DMS153 (cell line): ENCODE measurements at places on chromosomes 2 and 18.

GRCh38 chr18:48155856-48156255 is 225.4 kb upstream of the SMAD2 start:
- DNase-seq: no peak

- DNase-seq: no peak
Observed at GRCh38 chr2:62319070-62319469, 123.2 kb downstream of the B3GNT2 start.

DNA sequence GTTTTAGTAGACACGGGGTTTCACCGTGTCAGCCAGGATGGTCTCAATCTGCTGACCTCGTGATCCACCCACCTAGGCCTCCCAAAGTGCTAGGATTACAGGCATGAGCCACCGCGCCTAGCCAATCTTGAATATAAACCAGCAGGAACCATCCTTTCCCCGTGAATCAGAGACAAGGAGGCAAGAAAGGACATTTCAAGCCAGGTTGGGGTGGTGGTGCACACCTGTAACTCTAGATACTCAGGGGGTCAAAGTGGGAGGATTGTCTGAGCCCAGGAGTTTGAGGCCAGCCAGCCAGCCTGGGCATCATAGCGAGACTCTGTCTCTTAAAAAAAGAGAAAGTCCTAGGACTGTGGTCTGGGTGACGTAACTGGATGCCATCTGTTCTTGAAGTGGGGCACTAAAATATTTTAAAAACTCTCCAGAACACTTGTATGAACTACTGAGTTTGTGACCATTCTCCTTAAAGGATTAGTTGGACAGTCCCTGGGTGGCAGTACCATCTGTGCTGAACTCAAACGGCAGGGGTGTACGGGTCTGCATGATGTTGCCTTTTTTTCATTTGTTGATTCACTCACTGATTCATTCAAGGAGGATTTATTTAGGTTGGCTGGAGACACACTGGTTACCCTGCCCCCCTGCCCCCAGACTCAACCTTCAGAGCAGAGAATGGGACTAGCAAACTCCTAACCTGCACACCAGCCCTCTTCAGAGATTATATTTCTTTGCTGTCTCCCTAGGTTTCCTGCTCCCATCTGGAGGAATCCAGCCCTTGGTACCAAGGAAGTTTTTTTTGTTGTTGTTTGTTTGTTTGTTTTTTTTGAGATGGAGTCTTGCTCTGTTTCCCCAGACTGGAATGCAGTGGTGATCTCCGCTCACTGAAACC is 2.9 kb upstream of the TLX2 start:
- no peak for DNase-seq

- DNase-seq: no peak
Observed at GRCh38 chr2:67645280-67646138, 248.4 kb downstream of the ETAA1 start.

GRCh38 chr2:206935991-206936842 is 3.1 kb upstream of the CPO start:
- DNase-seq: no peak

DNA sequence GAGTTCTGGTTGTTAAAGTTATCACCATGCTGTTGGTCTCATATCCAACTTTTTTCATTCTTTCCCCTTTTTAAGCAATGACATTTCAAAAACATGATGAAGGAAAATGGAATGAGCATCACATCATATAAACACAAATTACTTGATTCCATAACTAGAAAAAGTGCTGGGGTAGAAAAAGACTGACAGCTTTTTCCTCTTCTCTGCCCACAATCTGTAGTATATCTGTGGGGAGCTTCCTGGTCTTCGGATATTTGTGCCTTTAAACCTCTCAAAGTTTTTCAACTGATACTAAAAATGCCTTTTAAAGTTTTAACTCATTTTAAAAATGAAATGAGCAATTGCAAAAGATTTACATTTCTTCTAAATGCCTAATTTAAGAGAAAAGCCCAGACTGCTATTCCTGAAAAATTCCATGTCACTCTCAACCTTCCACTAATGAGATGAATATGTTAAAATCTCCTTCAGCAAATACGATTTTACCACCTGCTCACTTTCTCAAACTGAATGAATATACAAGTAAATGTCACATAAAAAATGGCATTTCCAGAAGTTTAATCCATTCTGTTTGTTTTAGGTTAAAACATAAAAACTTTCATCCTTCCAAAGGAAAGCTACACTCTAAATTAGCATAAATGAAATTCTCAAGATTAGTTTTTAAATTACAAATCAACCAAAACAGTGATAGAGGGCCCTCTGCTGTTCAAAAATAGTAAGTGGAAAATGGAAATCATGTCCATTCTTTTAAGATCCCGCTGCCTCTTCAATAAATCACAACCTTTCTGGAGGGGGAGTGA is 2.1 kb downstream of the DNAH7 start:
- no peak for DNase-seq

DNA sequence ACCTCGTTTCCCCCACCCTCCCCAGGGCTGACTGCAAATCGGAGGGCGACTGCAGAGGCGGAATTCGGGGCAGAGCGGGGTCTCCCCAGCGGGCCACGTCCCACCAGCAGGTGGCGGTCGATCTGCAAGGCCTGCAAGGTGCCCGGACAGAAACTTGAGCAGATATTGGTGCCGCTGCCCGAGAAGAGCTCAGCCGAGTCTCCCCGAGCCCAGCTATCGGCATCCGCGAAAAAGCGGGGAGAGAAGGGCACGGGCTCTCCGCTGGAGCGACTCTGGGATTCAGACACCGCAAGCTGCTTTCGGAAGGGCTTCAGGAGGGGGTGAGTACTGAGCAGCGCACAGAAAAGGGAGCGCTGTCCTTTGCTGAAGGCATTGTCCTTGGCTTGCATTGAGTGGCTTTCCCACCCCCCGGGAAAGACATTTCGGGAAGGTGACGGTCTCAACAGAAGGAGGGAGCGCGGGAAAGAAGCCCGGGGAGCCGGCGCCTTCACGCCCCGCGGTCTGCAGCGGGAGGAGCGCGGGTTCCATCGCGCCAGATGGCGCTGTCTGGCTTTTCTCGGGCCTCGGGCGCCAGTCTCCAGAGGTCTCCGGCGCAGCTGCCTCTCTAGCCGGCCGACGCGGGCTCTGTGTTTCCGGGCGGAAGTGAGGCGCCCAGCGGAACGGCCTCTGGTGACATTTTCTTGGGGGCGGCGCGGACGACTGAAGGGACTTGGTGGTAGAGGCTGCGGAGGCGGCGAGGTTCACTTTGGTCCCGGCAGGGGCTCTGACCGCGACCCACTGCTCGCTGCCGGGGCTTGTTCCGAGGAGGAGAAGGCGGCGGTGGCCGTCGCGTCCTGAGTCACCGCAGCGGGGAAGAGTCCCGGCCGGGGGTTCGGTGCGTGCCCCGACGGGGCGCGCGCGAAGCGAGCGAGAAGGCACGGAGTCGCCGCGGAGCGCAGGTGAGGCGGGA is 69.5 kb downstream of the HAUS1 start:
- peak; percentile 91 for DNase-seq

DNA sequence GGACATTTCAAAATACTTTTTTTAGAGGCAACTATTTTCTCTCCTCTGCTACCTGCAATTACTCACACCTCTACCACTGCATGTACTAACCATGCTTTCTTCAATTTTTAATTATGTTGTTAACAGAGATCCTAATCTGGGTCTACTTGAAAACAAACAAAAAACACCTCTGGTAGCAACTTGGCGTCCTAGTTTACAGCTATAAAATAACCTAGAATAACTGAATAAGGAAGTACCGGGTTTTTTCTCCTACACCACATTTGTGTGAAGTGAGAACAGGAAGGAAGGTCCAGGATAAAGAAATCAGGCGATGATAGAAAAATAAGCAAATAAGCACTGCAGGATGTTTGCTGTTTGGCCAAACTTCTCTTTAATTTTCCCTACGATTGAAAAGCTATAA is 633.5 kb downstream of the LRP1B start:
- DNase-seq: peak; percentile 29

- DNase-seq: peak; percentile 33
Observed at GRCh38 chr18:63578357-63578958, 8.7 kb upstream of the SERPINB13 start.

DNA sequence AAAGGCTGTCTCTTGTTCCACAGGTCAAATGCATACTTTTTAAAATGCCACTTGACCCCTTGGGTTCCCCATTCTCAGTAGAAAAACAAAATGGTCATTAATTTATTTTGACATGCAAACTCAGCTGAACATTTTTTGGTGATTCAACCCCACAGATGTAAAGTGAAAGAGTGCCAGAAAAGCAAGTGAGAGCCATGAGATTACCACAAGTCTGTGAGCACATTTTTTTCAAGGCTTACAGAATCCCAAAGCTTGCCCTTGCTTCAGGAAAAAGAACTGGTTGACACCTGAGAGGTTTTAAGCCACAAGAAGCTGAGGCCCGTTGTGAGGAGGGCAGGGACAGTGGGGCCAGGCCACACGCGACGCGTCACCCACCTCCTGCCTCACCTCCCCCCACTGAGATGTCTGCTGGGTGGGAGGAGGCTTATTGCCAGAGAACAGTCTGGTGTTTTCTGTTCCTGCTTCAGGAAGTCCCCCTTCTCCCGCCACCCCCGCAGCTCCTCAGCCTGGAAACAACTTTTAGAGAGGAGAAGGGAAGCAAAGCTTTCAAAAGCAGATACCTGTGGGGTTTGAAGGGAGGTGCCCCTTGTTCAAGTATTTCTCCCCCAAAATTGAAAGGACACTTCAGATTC is 70.4 kb upstream of the CYP1B1 start:
- DNase-seq: no peak

DNA sequence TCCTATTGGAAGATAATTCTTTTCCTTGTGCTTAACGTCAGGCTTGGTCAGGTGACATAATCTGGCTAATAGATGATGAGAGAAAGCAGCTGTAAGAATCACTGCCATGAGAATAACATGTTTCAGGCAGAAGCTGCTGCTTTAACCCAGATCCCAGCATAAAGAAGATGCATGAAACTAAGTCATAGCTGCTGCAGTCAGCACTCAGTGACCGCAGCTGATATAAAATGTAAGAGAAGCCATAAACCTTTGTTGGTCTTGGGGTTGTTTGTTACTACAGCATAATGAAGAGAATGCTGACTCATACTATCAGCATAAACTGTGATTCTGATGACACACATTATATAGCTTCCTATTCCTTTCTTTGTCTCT is 274.3 kb upstream of the TRIB2 start:
- no peak for DNase-seq

GRCh38 chr2:118902266-118903028 is 39.5 kb upstream of the MARCO start:
- no peak for DNase-seq

- no peak for DNase-seq
Observed at GRCh38 chr2:201964631-201965206, 68.9 kb upstream of the FZD7 start.

DNA sequence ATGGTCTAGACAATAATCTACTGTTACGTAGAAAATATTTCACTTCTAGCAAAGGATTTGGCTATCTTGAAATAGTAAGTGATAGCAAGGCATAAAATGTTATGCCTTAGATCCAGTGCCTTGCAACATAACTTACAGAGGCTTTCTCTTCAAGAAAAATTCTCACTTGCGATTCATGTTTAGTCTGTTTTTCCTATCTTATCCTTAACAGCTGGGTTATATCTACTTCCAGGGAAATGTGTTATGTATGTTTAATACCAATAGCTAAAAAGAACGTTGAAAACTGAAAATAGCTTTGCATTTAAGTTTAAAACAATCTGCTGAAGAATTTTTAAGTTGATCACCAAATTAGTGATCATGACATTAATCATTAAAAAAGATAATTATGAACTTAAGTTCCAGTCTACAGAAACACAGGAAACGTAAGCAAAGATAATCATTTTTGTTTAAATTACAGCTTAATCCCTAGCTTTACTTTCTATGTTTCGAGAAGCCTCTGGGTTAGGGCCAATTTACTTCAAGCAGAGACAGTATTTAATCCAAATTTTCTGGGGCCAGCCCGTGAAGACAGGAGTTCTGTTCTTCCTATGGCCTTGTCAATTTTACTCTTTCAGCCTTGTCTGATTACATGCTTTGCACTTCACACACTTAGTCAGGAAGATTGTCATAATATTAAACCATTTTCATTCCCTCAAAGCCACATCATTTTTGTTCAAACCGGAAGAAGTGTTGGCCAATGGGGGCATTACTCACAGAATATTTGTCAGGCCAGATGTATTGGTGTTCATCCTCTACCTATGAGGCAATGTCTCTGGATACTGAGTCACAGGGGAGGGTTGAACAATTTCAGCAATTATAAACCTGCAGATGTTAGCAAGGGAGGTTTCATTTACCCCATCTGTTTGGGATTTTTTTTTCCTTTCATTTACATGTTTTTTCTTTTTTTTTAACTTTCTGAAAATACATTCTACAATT is 1132.9 kb upstream of the ZEB2 start:
- no peak for DNase-seq

DNA sequence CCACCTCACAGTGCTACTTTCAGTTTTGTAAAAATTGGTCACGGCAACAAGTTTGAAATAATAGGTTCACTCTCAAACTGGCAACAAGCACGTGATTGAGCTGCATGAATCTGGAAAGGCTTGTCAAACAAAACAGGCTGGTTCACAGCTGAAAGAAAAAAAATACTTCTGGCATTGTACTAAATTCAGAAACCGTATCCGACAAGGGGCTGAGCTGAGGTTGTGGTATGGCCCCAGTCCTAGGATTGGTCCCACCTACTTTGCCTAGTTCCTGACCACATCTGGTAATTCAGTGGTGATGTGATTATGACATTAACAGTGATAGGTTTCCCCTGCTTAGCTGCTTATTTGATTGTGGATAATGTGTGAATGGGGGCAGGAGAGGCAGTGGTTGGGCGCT is 326.5 kb upstream of the THUMPD2 start:
- no peak for DNase-seq

DNA sequence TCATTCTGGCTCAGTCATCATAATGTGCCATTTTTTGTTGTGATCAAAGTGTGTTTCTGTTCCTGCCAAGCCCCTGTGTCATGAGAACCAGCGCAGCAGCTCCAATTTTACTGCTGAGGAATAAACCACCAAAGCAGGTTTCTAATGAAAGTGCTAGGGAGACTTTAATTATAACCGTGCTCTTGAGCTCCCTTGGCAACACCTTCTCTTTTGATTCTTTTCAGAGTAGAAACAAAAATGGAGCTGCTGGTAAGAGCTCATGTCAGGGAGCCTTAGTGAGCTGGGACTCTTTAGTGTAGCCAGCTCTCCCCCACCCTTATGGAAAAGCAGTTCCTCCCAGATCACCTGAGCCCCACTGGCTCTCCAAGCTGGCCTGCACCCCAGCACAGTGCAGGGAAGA is 74.3 kb downstream of the LYPD1 start:
- no peak for DNase-seq

GRCh38 chr2:106531676-106532214 is 44.6 kb downstream of the CD8B2 start:
- DNase-seq: no peak
